T follicular helper cell (primary cell): ENCODE measurements at places on chromosomes 5 and 9.

GRCh38 chr5:131751506-131751905 is 45.3 kb downstream of the FNIP1 start:
- no peak for DNase-seq

- no peak for DNase-seq
Measured at GRCh38 chr9:113350107-113350661, 843 bp downstream of the BSPRY start.

DNA sequence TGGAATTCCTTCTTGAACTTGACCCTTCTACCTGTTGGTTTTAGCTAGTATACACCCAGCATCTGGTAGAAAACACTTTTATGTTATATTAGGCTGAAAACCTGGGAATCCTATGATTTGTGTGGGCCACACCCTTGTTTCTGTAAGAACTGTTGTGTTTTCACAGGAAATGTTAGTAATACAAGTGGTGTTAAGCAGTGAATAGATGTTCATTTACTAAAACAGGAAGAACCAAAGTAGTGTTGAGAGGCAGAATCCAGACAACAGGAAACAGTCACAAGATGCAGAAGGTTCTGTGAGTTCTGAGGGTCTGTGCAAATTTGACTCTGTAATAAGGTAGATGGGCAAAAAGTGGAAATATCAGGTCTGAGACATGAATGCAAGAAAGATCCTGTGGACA is 73.0 kb upstream of the RAI14 start:
- DNase-seq = no peak

GRCh38 chr9:14967450-14968321 is 57.5 kb upstream of the FREM1 start:
- DNase-seq = no peak

DNA sequence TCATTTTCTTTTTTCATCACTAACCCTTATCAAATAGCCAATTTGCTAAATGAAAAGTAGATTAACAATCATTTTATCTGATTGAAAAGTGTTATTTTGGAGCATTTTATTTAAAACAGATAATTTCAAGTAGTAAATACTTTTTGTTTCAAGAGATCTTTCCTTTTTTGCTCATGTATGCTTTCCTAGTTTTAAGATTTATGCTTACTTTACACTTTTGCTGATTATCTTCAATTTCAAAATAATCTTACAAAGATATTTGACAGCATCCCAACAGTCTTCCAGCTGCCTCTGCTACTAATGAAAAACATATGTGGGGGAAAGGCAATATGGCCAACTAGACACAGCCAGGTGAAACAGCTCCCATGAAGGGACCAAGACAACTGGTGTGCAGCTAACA is 1027.3 kb upstream of the CDH9 start:
- DNase-seq = no peak

GRCh38 chr5:1673042-1673677 is 126.5 kb downstream of the MRPL36 start:
- DNase-seq = no peak

- no peak for DNase-seq
Measured at GRCh38 chr5:115543365-115544042, 1.1 kb downstream of the FEM1C start.

- no peak for DNase-seq
Measured at GRCh38 chr5:65125591-65126541, 355.9 kb downstream of the ADAMTS6 start.

DNA sequence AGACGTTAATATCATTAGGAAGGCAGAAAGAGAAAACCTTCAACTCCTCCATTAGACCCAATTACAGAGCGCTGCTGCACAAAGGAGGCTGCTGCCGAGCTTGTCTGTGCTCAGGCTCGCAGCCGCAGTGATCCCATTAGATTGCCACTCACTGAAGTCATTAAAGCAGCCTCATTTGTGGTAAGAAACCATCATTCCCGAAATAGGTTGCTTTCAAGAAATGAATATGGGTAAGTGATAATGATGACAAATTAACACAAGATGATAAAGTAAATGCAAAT is 137.2 kb downstream of the CAVIN4 start:
- no peak for DNase-seq

DNA sequence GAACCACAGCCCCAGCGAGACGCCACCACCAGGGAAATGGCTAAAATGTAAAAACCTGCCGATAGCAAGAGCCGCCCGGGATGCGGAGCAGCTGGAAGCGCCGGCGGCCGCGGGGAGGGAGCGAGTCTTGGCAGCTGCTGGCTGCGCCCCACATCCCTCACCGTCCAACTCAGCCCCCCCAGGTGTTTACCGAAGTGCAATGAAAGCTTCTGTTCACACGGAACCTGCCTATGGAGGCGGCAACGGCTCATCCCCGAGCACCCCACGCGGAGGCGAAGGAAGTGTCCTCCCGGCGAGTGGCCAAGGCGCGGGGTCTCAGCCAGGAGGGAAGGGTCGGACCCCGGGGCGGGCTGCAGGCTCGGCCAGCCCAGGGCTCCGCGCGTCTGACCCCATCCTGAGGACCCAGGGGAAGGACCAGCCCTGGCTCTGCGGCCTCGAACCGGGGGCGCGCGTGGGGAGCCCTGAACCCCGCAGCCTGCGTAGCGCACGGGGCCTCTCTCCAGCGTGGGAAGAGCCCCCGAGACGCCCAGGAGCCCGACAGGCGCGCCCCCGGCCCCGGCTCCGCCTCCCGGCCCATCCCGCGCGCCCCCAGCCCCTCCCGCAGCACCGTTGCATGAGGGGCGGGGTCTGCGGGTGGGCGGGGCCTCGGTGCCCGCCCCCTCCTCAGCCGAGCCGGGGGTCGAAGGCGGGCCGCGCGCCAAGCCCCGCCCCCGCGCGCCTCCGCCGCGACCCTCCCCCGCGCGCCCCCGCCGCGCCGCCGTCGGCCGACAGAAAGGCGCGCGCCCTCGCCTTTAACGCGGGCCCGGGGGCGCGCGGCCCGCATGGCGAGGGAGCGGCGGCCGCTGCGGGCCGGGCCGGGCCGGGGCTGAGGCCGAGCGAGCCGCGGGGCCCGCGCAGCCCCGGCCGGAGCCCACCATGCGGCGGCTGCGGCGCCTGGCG is at the start of gene DIPK1B:
TSS of gene DIPK1B (plus strand) at position 822 of the 939 bp plus-strand sequence. CDS start at position 916, 94 bp downstream.
- DNase-seq = no peak

DNA sequence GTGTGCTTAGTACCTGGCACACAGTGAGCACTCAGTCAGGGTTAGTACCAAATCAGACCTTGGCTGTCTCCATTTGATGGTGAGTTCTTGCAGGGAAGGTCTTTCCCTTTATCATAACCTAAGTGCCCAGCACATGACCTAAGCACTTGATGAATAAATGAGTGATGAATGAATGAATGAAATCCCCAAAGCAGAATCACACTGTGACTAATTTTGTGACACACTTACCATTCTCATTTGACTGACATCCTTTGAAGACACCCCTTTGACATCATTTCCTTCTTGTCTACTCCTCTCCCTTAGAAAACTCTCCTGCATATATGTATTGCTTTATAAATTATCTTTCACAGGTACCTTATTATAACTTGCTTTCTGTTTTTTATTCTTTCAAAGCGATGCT is 130.2 kb upstream of the ELL2 start:
- no peak for DNase-seq

DNA sequence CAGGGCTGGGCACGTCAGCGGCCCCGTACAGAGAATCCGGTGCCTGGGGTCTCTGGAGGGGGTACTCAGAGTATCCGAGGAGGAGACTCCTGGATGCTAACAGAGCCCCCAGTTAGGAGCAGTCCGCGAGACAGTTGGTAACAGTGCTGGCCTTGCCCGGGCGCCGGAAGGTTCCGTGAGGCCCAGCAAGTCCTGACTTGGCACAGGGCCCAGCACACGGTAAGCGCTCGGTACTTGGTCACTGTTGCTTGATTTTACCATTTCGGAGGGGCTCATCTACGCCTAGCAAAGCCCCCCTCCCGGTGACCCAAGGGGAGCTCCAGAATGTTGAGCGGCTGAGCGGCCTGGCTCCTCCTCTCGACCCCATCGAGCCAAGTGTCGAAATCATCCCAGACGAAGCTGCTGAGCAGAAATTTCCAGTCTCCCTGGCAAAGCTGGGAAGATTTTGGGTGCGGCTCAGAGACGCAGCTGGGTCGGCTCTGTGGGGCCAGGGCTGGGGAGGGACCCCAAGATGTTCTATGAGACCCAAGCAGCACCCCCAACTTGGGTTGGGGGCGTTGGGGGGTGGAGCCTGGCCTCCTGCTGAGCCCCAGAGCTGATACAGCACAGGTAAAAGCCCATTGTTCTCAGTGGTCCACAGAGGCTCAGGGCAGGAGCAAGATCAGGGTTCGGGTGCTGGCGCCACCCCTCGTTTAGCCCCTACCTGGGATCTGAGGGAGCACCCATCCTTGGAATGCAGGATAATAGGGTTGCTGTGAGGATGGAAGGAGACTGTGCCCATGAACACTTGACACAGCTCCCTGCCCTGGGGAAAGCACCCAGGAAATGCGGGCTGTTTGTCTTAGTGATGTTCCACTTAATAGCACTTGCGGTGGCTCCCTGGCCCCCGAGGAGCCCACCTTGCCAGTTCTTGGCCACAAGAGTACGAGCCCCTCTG is 137.2 kb downstream of the C9orf50 start:
- DNase-seq = no peak

- no peak for DNase-seq
Measured at GRCh38 chr5:10985721-10986110, 224.7 kb upstream of the DAP start.

DNA sequence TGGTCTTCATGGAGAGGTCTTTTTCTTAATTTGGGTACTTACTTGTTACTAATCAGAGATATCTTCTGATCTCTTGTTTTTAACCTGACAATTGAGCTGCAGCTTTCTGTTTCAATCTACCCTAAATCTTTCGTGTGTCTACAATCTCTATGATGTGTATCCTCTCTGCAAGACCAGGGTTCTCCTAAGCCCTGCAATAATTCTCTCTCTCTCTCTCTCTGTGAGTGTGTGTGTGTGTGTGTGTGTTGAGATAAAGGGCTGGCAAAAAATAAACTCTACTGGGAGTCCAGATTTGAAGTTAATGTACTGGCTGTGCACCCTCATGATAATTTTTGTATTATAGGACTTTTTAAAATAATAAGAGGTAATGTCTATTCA is 57.8 kb upstream of the FBXL7 start:
- no peak for DNase-seq

- no peak for DNase-seq
Measured at GRCh38 chr9:125767349-125767748, 20.2 kb downstream of the PBX3 start.

DNA sequence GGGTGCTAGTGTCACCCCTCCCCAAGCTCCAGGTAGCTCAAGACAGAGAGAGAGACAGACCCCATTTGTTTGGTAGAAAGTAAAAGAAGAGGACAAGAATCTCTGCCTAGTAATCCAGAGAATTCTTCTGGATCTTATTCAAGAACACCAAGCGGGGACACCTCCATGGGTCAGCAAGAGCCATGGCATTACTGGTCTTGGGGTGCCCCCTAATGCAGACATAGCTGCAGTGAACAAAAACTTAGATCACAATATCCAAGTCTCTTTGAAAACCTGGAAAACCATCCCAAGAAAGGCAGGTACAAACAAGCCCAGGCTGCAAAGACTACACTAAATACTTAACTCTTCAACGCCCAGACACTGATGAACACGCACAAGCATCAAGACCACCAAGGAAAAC is 29.9 kb upstream of the PDE4D start:
- no peak for DNase-seq

DNA sequence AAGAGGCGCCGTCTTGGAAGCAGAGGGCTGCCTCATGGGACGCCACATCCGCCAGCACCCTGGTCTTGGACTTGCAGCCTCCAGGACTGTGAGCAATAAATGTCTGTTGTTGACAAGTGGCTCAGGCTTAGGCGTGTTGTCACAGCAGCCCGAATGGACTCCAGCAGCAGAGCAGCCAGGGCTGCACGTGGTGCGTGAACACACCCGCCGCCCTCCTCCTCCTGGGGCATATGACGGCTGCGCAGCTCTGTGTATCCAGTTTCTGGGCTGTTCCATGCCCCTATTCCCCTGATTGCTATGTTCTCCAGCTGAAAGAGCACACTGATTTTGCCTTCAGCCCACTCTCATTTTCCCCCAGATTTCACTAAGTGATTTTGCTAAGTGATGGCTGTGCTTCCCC is 36.0 kb upstream of the CLPTM1L start:
- no peak for DNase-seq

DNA sequence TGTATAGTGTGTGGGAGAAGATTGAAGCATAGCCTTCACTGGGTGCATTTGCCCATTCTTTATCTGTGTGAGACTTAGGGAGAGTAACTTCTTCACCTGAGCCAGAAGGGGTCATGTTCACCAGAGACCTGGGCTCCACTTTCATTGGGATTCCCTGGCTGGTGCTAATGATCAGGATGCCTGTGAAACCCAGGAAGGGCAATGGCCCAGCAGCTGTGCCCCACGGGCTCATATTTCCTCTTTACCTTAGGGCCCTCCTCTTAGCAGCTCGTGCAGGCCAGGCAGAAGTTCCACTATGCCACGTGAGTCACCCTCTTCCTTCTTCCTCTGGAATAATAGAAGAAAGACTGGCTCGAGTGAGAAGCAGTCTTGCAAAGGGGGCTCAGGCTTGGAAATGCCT is 5.0 kb downstream of the PPARGC1B start:
- no peak for DNase-seq

- DNase-seq = no peak
Measured at GRCh38 chr5:83540105-83540504, 68.6 kb downstream of the VCAN start.

DNA sequence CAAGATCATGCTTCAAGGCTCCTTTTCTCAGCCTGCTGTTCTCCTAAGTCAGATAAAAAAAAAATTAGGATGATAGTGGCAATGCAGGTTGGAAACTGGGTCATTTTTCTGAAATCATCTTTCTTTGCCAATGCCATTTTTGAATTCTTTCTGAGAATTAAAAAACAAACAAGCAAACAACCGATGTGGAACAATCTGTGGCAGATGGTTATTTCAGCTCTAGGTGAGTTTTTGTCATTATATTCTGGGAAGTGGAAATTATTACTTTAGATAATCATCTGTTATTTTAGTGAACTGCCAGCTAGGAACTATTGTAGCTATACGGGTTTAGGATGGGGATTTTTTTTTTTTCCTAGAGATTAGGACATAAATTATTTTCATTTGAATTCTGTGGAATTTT is 129.7 kb downstream of the NTRK2 start:
- no peak for DNase-seq

DNA sequence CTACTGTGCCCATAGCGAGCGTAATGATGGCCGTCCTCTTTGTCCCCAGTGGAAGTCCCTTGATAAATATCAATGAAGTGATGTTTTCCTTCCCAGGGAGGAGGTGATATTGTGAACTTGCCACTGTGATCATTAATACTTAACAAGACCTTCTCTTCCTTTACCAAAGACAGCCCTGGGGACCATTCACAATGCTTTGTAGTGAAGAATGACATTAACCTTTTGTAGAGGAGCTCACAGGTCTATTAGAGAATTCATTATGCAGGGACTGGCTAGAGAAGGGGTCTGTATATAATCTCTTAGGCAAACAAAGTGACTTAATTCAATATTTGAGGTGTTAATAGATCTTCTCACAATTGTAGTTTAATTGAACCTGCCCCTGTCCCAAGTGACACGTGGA is 452.9 kb upstream of the DMAC1 start:
- DNase-seq = no peak

- no peak for DNase-seq
Measured at GRCh38 chr9:26172301-26172700, 494.1 kb upstream of the TUSC1 start.

- DNase-seq = no peak
Measured at GRCh38 chr9:74281674-74282073, 215.5 kb upstream of the RORB start.
